Hematopoietic multipotent progenitor cell treated with erythropoietin and hydrocortisone succinate and interleukin-3 and kit ligand, for 8 days (in vitro differentiated cells): ENCODE measurements at places on chromosomes 16 and 17.

DNA sequence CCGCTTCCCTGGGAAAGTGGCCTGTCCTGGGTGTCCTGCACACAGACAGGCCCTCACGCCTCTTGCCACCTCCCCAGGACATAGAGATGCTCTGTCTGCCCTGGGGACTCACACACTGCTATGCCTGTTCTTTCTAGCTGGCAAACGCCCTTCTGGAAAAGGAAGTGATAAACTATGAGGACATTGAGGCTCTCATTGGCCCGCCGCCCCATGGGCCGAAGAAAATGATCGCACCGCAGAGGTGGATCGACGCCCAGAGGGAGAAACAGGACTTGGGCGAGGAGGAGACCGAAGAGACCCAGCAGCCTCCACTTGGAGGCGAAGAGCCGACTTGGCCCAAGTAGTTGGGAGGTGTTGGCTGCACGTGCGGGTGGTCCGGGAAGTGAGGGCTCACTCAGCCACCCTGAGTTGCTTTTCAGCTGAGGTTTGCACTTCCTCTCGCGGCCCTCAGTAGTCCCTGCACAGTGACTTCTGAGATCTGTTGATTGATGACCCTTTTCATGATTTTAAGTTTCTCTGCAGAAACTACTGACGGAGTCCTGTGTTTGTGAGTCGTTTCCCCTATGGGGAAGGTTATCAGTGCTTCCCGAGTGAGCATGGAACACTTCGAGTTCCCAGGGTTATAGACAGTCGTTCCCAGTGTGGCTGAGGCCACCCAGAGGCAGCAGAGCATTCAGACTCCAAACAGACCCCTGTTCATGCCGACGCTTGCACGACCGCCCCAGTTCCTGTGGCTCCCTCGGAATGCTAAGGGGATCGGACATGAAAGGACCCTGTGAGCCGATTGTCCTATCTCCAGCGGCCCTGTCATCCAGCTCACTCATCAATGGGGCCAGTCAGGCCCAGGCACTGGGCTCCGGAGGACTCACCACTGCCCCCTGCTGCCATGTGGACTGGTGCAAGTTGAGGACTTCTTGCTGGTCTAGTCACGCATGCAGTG is 3.5 kb upstream of the RPL13 start:
- peak; percentile 86 for DNase-seq

DNA sequence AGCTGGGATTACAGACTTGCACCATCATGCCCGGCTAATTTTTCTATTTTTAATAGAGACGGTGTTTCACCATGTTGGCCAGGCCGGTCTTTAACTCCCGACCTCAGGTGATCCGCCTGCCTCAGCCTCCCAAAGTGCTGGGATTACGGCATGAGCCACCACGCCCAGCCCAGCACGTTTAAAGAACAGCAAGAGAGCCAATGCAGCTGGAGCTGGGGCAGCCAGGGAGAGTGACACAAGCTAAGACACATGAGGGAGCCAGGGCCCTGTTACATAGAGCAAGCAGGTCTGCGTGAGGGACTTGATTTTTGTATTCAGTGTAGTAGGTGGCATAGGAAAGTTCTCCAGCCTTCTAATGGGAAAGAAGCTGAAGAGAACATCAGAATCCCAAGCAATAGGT is 21.7 kb upstream of the GOSR2 start:
- DNase-seq = no peak

DNA sequence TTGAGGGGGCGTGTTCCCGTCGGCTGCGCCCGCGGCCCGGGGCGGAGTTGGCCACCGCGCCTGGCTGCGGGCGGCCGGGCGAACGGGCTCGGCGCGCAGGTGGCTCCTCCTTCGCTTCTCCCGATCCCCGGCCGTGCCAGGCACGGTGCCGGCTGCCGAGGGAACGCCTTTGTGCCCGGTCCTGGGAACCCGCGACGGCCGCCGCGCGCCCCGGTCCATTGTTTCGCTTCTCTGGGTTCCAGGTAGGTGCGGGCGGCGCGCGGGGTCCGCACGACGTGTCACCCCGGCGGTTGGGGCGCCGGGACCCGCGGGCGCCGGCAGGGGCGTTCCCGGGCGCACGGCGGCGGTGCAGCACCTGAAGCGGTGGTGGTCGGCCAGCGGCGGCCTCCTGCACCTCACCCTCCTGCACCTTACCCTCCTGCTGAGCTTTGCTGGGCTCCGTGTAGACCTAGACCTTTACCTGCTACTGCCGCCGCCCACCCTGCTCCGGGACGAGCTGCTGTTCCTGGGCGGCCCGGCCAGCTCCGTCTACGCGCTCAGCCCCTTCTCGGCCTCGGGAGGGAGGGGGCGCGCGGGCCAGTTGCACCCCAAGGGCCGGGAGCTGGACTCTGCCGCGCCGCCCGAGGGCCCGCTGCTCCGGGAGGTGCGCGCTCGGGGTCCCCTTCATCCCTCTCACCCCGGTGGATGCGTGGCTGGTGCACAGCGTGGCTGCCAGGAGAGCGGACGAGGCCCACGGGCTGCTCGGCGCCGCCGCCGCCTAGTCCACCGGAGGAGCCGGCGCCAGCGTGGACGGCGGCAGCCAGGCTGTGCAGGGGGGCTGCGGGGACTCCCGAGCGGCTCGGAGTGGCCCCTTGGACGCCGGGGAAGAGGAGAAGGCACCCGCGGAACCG is 99.9 kb downstream of the EFCAB13 start:
- peak; percentile 11 for DNase-seq

GRCh38 chr17:50598487-50598886 is 36.2 kb upstream of the ABCC3 start:
- DNase-seq = no peak

DNA sequence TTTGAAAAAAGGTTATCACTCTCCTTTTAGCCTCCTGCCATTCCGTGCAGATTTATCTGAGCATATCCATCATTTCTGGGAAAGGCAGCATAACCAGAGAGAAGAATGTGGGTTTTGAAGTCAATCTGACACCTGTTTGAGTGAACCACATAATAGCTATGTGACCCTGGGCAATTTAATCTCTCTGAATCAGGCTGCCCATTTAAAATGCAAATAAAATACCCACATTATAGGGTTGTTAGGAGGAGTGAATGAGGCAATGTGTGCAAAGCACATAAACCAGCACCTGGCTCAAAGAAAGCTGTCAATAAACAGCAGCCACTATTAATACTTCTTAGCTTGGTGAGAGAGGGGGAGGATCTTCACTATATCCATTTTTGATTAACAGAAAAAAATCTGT is 88.0 kb downstream of the CACNG1 start:
- DNase-seq = no peak

DNA sequence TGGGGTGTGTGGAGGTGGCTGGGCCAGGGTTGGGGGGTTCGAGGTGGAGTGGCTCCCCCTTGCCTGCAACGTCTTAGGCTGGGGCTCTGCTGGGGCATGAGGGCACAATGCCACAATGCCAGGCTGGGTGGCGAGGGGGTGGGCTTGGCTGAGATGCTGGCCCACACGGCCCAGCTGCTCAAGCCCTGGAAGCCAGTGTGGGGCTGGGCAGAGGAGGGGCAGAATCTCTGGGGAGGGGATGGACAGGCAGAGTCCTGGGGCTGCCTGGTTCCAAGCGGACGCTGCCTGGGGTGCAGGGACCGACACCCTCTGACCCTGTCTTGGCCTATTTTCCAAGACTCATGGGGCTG is 37.5 kb upstream of the SSTR5 start:
- DNase-seq = no peak

DNA sequence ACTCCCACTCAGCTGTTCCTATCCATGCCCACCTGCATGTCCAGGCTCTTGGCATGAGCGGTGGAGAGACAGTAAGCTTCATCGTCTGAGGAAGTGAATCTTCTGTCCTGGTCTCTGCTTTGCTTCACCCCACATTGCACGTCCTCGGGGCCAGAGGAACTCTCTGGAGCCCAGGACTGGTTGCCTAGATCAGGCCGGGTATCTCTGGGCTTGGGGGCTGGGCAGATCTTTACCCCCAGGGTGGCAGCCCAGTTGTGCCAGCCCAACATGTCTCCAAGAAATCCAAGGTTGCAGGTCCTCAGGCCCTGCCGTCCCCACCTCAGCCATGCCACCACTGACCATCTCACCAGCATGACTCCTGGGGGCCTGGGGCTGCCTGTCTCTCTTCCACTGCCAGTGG is 58.3 kb downstream of the BEAN1 start:
- no peak for DNase-seq

GRCh38 chr17:75749545-75750389 is 15.2 kb downstream of the GALK1 start:
- peak; percentile 81 for DNase-seq

GRCh38 chr16:57349212-57350031 is 9.2 kb upstream of the CCL22 start:
- no peak for DNase-seq
